ENCODE measurements at places on chromosomes 6 and 20.

DNA sequence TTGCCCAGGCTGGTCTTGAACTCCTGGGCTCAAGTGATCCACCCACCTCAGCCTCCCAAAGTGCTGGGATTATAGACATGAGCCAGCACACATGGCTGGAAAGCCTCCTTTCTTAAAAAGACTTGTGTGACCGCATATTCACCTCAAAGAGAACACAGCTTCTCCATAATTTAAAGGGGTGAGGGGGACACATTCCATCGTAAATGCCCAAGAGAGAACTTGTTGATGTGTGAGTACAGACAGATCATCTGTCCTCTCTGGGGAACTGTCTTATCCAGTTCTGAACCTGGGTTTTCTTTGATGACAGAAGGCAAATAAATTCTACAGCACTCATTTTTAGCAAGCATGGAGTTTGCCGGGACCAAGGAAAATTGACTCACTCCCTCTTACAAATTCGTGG is 47.2 kb downstream of the NFATC2 start:
- peak; percentile 50 for DNase-seq

DNA sequence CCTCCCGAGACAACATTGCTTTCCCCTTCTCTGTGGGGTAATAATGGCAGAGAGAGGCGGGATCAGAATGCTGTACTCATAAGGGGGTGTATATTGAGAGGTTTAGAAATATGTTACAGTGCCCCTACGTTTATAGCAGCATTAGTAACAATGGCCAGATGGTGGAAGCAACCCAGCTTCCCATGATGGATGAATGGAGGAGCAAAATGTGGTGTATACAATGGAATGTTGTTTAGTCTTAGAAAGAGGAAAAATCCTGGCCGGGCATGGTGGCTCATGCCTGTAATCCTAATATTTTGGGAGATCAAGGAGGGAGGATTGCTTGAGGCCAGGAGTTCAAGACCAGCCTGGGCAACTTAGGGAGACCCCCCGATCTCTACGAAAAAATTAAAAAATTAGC is 12.9 kb downstream of the BANF2 start:
- no peak for DNase-seq

DNA sequence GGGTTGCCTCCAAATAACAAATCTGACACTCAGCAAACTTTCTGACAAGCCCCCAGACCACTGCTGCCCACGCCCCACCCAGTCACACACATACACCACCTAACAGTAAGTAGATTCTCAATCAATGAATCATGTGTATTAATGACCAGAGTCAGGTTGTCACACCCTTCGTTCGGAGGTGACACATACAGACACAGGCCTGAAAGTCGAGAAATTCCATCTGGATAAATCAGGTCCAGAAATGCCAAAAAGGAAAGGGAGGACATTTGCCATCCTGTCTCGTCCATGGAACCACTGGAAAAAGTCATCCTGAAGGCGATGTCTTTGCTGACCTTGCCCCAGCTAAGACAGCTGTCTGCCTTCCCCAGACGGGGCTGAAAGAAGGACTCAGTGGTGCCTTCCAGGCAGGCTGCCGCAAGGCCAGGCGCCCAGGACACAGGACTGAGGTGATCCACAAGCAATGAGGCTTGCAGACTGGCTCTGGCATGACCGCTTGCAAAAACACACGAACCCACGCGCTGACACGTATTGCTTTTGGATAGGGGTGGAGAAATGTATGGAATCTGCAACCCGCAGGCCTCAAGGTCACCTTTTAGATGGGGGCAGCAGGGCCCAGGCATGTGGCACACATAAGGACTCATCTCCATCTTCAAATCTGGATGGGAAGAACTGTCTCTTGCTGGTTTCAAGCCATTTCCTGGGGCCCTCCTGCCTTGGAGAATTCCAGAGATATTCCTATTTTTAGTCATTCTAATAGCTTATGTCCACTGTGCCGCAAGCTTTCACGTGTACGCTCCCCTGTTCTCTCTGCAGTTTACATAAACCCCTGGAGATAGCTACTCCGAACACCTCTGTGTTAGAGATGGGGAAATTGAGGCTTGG is 9.0 kb downstream of the NFATC2 start:
- peak; percentile 86 for DNase-seq

- peak; percentile 40 for DNase-seq
Measured at GRCh38 chr6:3664625-3665041, 86.9 kb downstream of the PXDC1 start.

DNA sequence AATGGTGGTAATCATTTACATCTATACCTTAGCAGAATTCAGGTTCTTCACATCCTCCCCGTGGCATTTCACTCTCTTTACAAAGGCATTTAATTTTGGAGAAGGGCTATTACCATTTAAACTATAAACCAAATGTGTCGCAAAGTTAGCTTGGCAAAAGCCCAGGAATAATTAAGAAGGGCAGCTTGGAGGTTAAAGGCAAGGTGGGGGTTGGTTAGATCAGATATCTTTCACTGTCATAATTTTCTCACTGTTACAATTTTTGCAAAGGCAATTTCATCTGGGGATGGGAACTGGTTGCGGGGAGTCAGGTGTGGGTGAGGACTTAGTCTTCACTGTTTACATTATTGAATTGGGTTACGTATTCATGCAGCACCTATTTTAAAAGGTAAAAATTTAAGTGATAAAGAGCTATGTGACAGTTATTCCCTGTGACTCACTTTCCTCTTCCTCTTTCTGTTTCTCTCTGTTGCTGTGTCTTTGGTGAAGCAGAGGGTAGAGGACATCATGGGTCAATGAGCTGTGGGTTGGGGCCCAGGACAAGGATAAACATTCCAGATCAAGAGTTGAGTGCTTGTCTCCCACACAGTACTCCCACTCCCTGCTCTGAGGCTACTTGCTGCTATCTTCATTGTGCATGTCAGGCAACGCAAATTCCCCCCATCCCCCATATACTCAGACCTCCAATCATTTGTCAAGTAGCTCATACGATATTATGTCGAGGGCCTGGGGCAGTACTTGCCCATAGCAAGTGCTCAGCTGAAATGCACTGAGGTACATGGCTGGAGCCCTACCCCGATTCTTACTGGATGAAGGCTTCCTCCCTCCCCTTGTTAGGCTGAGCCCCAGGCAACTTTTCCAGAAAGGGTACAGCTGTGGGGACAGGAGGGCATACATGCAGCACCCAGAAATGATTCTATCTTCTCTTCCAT is 223.1 kb upstream of the MYLIP start:
- DNase-seq = no peak

DNA sequence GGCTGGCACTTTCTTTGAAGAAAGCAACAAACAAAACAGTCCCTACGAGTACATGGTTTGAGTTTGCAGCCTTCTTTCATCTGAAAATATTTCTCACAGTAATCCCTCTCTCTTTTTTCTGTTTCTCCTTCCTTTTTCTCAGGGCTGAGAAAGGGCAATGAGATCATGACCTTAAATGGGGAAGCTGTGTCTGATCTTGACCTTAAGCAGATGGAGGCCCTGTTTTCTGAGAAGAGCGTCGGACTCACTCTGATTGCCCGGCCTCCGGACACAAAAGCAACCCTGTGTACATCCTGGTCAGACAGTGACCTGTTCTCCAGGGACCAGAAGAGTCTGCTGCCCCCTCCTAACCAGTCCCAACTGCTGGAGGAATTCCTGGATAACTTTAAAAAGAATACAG is 80.7 kb upstream of the CLDN20 start:
- DNase-seq = no peak
